Prostate gland (tissue), 2 donors: ENCODE measurements at places on chromosomes 6 and 20. TPM values are rescaled to one million over a fixed set of nuclear protein-coding genes. Genes with fewer than 3 reads are reported as not detected.

The DYNLRB1 gene
- total RNA-seq = 247 TPM

The RNF217 gene
- 12.1 TPM for total RNA-seq

The C20orf141 gene
- 4.4 TPM for total RNA-seq

The C2 gene
- 7.9 TPM for total RNA-seq
